Epithelial cell of prostate (primary cell): ENCODE measurements at places on chromosomes 16 and 17.

DNA sequence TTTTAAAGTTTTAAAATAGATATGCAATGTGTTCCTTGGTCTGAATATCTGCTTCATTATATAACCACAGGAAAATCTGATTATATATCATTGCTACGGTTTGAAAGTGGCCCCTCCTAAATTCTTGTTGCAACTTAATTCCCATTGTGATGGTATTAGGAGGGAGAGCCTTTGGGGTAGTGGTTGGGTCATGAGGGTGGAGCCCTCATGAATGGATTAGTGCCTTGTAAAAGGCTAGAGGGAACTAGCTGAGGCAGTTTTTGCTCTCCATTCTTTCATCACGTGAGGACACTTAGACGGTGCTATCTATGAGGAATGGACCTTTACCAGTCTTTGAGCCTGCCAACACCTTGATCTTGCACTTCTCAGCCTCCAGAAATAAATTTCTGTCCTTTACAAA, 7.6 kb downstream of the ABCA6 start:
- DNase-seq, result no peak

DNA sequence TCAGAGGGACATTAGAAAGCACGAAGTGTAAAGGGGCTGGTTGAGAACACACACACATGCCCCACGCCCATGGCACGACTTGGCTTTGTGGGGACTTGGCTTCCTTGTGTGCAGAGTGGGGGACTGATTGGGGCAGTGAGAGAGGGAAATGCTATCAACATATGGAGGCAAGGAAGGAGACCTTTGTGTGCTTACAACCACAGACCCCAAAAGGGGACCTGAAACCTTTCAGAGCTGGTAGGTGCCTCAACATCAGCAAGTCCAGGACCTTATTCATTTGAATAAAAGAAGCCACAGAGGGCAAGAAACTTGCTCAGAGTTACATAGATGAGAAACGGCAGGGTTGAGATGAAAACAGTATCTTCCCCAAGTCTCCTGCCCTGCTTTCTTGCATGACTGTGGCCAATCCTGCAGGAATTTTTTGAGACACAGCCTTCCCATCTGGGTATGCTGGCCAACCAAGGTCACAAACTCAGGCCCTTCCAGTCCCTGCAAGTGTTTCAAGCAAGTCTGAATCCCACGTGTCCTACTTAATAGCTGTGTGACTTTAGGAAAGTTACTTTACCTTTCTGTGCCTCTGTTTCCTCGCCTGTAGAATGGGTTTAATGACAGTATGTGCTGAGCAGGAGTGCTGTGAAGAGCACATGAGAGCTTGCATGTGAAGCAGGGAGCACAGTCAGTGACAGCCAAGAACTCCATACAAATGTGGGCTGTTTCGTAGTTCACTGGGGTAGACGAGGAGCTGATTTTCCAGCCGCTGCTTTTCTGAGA, 26.2 kb downstream of the C16orf78 start:
- no peak for DNase-seq

DNA sequence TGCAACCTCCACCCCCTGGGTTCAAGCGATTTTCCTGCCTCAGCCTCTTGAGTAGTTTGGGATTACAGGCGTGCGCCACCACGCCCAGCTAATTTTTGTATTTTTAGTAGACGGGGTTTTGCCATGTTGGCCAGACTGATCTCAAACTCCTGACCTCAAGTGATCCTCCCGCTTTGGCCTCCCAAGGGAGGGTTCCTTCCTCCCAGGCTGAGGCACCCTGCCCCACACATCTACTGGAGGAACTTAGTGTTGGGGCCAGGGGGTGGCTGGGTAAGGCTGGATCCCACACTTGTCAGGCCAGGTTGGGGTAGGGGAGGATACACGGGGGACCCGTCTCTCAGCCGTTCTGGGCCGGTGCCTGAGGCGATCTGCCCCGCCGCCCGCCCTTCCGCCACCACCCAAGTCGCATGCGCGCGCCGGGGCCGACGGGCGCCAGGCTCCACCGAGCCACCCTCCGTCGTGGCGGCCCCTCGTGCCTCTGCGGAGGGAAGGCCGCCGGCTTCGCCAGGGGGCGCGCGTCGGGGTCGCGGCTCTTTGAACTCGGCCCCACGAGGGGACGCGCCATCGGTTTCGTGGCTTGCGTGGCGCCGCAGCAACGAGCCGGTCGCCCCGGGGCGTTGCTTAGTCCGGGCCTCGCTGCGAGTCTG, 15.9 kb downstream of the GRB7 start:
- no peak for DNase-seq

- DNase-seq, result no peak
Measured at GRCh38 chr17:50257676-50258224, 16.5 kb upstream of the TMEM92 start.

DNA sequence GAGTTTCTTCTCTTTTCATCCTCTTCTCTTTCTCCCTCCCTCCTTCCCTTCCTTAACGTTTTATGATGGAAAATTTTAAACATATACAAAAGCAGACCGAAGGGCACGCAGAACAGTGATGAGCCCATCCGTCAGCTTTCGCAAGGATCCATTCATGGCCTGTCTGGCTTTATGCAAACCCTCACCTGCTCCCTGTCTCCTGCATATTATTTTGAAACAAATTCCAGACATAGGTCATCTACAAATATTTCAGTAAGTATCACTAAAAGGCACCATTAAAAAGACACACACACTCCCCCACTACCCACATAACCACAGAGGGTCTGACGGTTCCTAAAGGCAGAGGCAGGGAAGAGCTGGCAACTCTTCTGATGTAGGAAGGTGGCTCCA, 235.0 kb downstream of the NTN1 start:
- no peak for DNase-seq

- no peak for DNase-seq
Measured at GRCh38 chr16:8717892-8718415, 43.5 kb downstream of the ABAT start.

- DNase-seq, result no peak
Measured at GRCh38 chr17:49708515-49709183, 885 bp upstream of the SLC35B1 start.
